ENCODE measurements at places on chromosomes 3 and 15. TPM values are rescaled to one million over a fixed set of nuclear protein-coding genes. Genes with fewer than 3 reads are reported as not detected.

Gene GOLGA8Q
- not detected for total RNA-seq

Gene STRA6
- total RNA-seq: not detected

Gene CKMT1B
- not detected for total RNA-seq

Gene PRSS50
- 0.23 TPM for total RNA-seq

GRCh38 chr15:35886765-35887164 is 340.8 kb upstream of the DPH6 start:
- no peak for DNase-seq

GRCh38 chr3:114308377-114308776 is 14.5 kb downstream of the TIGIT start:
- no peak for DNase-seq

- peak; percentile 80 for DNase-seq
Observed at GRCh38 chr15:96356494-96357455, 26.3 kb downstream of the NR2F2 start.

- no peak for DNase-seq
Observed at GRCh38 chr3:117079997-117080396, 370.4 kb downstream of the TUSC7 start.

GRCh38 chr15:78925956-78926743 is 18.7 kb downstream of the CTSH start:
- DNase-seq: no peak

All from psoas muscle (tissue), 8 donors.